ENCODE measurements at places on chromosomes 12 and 14.

DNA sequence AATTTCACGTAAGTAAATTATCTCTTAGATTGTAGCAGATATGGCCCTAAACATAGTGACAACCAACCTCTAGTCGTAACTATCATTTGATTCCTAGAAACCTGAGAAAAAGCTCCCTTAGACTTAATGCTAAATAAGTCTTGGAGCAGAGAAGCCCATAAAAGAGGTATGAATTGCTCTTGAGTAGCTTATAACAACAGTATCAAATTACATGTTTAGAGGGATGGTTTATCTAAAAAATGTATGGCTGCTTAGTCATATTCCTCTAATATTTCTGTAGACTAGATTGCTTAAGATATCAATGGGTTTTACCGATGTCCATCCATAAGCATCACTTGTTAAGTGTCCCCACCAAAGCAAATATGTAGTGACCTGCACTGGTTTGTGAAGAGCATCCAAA is 259.7 kb downstream of the NELL2 start:
- no peak for DNase-seq

- no peak for DNase-seq
Measured at GRCh38 chr12:26770239-26771070, 62.5 kb downstream of the ITPR2 start.

DNA sequence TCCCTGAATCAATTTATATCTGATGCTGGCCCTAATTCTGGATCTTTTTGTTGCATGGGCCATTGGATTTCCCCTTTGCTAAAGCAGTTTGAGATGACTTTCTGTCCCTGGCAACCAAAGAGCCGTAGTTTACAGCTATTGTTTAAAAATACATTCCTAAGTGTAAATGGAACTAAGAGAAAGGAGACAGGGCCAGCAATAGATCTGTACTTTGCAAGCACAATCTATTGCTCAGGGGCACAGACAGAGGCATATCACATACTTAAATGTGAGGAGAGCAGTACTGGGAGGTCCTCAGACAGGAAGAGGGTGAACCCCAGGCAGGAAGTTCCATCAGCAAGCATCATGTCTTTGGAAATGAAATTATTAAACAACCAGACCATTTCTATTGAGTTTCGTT is 126.6 kb downstream of the ZFP36L1 start:
- DNase-seq = no peak

DNA sequence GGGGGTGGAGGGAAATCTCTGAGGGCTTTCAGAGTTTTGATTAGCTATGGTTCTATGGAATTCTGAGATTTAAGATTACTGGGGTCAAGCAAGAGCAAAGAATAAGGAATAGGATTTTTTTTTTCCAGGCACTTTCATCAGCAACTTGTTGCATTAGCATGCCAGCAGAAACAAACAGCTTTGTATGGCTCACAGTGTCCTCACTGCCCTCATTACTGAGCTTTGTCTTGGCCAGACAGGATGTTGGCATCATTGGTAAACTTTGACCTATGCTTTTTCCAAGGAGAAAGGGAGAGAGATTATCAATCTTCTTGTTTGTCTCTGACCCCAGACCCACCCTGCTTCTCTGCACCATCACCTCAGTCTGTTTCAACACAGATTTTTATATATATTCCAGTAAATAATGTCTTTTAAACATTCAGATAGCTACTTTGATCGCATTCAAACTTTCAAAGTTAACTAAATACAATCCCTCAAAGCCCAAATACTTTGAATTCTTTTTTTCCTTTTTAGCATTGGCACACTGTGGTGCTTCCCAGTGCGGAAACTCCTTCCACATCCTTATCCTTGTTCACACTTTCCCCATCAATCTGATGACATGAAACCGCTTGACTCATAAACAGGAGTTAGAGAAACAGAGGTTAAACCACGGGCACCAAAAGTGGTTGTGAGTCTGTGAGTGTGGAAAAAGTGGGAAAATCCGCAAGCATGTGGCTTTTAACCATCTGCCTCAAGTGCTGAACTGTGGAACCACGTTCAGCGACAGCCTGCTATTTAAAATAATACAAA is 282.2 kb upstream of the FAR2 start:
- DNase-seq = no peak

- DNase-seq = no peak
Measured at GRCh38 chr12:127582074-127582473, 684.9 kb upstream of the TMEM132C start.

DNA sequence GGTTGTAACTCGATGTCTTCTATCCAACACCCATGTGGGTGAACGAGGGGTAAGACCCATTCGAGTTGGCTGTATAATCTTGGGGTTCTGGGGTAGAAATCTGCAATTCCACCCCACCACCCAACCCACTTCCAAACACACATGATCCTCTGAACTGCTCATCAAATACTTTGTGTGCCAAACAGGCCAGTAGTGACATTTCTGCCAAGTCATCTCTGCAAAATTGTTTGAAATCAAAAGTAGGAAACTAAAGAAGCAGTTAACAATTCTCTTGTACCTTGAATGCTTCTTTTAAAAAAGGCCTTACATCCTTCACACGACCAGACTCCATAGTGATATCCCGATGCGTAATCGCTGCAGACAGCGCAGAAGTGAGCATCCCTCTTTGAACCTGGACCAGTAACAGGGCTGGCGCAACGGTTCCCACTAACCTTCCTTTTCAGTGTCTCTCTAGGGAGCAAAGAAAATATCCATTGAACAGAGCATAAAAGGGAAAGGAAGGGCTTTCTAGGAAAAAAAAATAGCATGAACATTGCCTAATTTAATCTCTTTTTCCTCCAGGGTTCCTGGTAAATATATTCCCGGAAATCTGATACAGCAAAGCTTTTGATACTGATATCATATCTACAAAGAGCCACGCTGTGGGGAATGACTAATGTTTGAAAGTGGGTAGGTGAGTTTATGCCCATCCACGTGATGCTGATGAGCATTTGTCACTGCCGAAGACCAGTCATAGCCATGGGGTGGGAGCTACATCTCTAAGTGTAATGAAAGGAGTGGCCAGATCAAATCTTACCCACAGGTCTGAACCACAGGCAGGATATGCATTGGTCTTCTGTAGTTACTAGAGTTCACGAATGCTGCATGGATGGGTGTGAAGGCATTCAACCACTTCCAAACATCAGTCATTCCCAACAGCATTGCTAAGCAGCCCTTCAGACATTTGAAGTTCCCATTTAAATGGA is 14.2 kb downstream of the ESR2 start:
- no peak for DNase-seq

- no peak for DNase-seq
Measured at GRCh38 chr14:38357557-38357956, 101.7 kb upstream of the CLEC14A start.

Data from left lung (tissue), 14 donors.